ENCODE measurements at places on chromosomes 3 and 15.

- no peak for DNase-seq
Measured at GRCh38 chr15:35973029-35973428, 427.1 kb upstream of the DPH6 start.

DNA sequence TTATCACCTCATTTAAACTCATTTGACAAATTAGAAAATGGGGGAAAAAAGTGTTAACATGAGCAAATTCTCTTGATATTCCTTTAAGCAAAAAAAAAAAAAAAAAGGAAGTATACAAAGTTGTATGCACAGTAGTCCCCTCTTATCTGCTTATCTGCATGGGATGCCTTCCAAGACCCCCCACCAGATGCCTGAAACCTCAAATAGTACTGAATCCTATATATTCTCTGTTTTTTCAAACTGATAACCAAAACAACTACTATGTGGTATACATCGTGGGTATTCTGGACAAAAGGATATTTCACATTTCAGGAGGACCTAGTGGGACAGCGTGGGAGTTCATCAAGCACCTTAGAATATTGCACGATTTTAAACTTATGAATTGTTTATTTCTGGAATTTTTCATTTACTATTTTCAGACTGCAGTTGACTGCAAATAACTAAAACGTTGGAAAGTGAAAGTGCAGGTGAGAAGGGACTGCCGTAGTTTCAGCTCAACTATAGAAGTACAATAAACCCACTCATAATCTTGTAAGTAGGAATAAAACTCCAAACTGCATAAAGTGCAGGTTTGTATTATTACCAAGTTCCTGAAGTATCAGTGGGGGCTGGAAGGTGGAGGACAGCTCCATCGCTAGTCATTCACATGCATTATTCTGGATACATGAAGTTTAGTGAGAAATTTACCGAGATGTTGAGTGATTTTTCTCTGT lies 43.6 kb upstream of the PLCL2 start:
- no peak for DNase-seq

- DNase-seq = no peak
Measured at GRCh38 chr3:38493031-38493430, 3.1 kb upstream of the EXOG start.

DNA sequence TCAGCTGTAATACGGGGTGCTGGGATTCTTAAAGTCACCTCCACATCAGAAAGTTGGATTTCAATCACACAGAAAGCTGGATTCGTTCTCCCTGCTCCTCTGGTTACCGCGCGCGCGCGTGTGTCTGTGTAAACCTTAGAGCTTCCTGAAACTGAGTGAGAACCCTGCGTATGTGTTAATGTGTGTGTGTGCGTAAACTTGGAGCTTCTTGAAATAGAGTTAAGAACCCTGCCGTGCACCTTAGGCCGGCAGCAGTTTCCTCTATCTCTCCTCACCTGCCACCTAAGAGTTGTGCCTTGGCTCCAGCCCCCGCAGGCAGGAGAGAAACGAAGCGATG lies 531 bp downstream of the LZTFL1 start:
- no peak for DNase-seq

- DNase-seq = no peak
Measured at GRCh38 chr3:46449755-46450552, 14.8 kb downstream of the LTF start.

DNA sequence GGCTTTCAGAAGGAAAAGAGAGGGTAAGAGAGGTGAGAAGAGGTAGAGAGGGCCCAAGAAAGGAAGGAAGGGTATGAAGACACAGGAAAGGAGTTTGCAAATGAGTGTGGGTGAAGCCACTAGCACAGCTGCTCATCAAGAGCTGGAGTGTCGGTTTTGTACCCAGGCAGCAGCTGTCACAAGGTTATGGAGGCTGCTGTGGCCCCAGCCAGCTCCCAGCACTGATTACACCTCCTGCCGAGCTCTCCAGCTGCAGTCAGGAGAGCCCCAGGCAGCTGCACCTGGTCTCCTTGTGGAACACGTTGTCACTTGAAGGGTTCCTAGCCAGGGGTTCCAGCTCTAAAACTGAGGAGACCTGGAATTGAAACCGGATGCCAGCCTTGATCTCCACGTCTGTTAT lies 60.4 kb upstream of the CHD2 start:
- peak; percentile 40 for DNase-seq

GRCh38 chr15:75650908-75651809 lies 3.4 kb downstream of the SNX33 start:
- no peak for DNase-seq

DNA sequence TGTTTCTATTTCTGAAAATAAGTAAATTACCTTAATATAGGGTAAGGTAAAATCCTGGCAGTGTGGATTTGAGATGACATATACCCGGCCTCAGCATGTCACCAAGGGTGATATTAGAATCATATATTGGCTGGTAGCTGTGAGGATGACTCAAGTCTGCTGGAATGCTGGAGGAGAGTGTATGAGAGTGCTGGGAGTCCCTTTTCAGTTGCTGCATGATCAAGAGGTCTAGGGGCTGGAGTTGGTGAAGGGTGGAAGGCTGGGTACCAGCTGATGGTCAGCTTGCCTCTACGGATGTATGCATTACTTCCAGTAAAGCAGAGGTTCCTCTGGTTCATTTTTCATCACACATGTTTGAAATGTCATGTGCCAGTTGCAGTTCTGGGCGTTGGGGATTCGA lies 40.6 kb downstream of the SLC25A26 start:
- DNase-seq = no peak

DNA sequence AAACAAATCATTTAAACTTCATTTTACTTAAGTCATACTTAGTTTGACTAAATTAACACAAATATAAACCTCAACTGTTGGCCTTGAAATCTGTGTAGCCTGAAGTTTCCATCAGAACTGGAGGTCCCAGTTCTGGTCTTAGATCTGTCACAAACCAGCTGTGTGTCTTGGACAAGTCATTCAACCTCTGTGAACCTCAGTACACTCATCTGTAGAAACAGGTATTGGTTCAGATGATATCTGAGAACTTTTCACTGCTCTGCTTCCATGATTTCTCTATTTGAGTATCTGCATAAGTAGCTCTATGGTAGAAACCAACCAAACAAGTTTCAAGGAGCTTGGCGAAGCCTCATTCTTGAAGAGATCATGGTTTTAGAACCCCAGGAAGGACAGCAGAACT lies 60.4 kb upstream of the SLC2A2 start:
- no peak for DNase-seq

GRCh38 chr3:62587579-62588031 lies 214.3 kb upstream of the FEZF2 start:
- DNase-seq = no peak

DNA sequence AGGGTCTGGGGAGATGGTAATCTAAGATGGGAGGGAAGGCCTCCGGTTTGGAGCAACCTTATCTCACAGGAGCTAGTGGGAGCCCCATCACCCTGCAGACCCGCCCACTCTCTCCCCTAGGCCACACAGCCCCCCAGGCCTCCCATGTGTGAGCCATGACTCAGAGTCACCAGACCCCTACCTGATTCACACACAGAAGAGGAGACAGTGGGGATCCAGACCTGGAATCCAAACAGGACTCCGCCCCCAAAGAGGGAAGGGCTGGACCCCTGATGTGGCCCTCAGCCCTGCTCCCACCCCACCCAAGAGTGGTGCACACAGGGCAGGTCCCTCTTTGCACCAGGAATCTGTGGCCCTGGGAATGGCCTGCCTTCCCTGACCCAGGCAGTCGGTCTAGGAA lies 97.4 kb downstream of the ADCY5 start:
- no peak for DNase-seq

DNA sequence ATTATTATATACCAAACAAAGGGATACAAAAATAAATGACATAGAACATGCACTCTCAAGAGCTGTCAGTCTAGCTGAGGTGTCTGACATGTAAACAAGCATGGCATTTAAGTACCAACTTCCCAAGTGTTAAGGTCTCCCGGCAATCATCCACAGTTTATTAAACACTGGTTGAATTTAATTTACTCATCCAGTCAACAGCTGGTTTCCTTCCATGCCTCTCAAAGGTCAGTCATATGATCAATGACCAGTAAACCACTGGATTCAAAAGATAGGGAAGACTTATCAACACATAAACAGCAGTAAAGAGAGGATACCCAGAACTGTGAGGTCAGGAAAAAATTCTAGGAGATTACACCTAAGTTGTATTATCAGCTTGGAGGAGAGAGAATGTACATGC lies 80.4 kb downstream of the ADAM10 start:
- no peak for DNase-seq

GRCh38 chr15:60536314-60536713 lies 57.4 kb upstream of the ICE2 start:
- DNase-seq = no peak

- DNase-seq = no peak
Measured at GRCh38 chr3:72290859-72291638, 506.1 kb upstream of the PROK2 start.

- no peak for DNase-seq
Measured at GRCh38 chr3:182523836-182524235, 269.5 kb upstream of the ATP11B start.

- DNase-seq = no peak
Measured at GRCh38 chr3:128083396-128083795, 31.2 kb downstream of the SEC61A1 start.

- peak; percentile 23 for DNase-seq
Measured at GRCh38 chr3:71652781-71653413, 69.4 kb upstream of the FOXP1 start.

- no peak for DNase-seq
Measured at GRCh38 chr3:52396011-52396906, 48.6 kb downstream of the SEMA3G start.

DNA sequence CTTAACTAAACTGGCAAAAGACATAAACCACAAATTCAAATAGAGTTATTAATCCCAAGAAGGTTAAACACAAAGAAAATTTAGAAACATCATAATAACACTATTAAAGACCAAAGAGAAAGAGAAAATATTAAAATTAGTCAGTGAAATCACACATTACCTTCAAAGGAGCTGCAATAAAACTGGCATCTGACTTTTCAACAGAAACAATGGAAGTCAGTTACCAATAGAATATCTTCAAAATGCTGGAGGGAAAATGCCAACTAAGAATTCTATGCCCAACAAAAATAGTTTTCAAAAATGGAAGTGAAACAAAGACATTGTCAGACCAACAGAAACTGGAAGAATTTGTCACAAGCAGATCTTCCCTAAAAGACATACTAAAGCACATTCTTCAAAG lies 68.7 kb upstream of the RNF7 start:
- no peak for DNase-seq

DNA sequence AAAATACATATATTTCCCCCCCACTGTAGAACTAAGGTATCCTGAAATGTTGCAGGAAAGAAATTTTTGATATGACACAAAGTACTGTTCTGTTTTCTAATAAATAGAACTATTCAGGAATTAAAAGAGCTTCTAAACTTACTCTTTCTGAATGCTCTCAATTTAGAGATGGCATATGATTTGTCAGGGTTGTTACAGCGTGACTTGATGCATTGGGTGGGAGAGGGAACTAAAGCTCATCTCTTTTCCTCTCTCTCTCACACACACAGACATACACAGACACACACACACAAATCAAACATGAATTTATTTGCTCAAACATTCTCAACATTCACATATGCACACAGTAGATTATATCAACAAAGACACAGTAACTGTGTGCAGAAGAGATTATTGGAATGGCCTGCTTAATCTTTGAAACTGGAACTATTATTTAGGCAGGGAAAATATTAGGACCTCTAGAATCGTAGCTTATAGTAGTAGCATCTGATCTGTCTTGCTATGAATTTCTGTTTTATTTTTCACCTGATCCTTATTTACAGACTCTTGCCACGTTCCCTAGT lies 807.4 kb upstream of the GBE1 start:
- DNase-seq = no peak
